ENCODE measurements at places on chromosomes 4 and X.

DNA sequence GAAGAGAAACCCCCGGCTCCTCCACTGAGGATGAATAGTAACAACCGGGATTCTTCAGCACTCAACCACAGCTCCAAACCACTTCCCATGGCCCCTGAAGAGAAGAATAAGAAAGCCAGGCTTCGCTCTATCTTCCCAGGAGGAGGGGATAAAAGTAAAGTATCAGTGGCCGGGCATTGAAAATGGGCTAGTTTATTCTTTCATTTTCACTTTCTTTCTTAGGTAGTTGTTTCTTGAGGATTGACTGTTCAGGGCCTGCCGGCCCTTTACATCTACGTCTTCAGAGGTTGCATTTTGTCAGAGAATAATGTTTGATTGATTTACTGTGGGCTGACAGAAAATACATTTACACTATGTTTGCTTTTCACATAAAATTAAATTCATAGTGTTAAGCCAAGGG is 27.1 kb downstream of the PAK3 start:
- no peak for DNase-seq
- no peak overlapping the region for H3K4me3 ChIP-seq
- H3K27me3 ChIP-seq, result no peaks in the 10 kb centered on the region
- no peaks in the 10 kb centered on the region for H3K36me3 ChIP-seq
- no peak overlapping the region for H3K27ac ChIP-seq

GRCh38 chr4:56907489-56908205 is at the start of gene REST:
Gene REST (plus strand): TSS chr4:56907900. CDS start chr4:56910639, 2,739 bp downstream.
- DNase-seq, result peak; percentile 84
- peak within 1 kb of the TSS; percentile 96 for H3K4me3 ChIP-seq
- H3K36me3 ChIP-seq, result peaks cover 10% of the 10 kb centered on the region
- no peaks in the 10 kb centered on the region for H3K27me3 ChIP-seq

DNA sequence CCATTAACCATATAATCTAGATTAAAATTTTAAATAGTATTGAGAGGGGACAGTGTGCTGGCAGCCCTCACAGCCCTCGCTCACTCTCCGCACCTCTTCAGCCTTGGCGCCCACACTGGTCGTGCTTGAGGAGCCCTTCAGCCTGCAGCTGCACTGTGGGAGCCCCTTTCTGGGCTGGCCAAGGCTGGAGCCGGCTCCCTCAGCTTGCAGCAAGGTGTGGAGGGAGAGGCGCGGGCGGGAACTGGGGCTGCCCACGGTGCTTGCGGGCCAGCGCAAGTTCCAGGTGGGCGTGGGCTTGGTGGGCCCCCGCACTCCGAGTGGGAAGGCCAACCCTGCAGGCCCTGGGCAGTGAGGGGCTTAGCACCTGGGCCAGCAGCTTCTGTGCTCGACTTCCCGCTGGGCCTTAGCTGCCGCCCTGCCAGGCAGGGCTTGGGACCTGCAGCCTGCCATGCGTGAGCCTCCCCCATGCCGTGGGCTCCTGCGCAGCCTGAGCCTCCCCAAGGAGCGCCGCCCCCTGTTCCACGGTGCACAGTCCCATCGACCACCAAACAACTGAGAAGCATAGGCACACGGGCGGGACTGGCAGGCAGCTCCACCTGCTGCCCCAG is 32.8 kb upstream of the CFAP299 start:
- no peaks in the 10 kb centered on the region for H3K27me3 ChIP-seq
- H3K4me3 ChIP-seq, result no peak overlapping the region
- peaks cover 8% of the 10 kb centered on the region for H3K4me1 ChIP-seq
- H3K27ac ChIP-seq, result no peak overlapping the region
- no peak for DNase-seq
- H3K36me3 ChIP-seq, result no peaks in the 10 kb centered on the region

DNA sequence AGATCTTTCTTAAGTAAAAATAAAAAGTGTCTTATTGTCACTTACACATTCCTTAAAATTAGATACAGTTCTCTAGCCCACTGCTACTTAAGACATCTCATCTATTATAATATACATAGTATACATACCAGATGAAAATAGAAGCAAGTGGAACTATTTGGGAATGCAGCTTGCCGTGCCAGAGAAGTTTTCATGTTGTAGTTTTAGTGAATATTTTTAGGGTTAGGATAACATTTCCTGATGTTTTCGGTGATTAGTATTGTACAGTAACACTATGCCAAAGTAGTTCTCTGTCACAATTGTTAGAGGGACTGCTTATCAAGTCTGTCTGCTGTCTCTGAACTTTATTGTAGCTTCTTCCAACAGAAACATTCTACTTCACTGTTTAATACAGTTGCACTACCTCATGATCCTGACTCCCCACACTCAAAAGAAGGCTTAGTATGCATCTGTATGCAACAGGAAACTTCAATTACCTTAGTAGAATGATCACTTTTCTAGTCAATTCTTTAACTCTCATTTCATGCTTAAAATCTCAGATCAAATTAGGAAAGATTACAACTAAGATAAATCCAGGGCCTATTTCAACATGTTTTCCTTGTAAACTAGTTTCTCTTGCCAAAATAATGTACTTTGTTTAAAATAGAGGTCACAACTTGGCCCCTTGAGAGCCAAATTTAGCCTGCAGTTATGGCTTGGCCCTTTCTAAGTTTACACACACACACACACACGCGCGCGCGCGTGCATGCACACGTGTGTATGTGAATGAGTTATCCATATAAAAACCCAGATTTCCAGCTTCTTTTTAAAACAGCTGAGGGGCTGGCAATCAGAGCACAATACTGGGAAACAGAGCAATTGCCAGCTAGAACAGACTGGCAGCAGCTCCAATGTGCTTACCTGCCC is 42.3 kb upstream of the SRPX start:
- H3K27me3 ChIP-seq, result no peaks in the 10 kb centered on the region
- no peak overlapping the region for H3K4me3 ChIP-seq
- H3K27ac ChIP-seq, result no peak overlapping the region
- H3K4me1 ChIP-seq, result no peaks in the 10 kb centered on the region

DNA sequence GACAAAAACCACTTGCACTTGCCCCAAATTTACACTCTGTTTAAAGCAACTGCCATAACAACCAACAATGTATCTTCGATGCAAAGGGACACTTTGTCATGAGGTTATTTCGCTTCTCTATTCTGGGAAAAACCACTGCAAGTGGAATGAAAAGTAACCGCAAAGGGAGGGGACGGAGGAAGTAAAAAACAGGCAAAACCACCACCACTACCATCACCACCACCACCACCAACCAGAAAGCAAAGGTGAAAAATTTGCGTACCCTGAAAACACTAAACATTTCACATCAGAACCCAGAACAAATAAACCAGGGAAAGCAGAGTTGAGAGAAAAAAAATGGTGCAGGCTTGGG is 1.2 kb upstream of the N4BP2 start:
- DNase-seq, result no peak
- H3K27ac ChIP-seq, result peak overlapping the region; percentile 100
- H3K27me3 ChIP-seq, result no peaks in the 10 kb centered on the region
- no peaks in the 10 kb centered on the region for H3K36me3 ChIP-seq

GRCh38 chr4:21962691-21963090 is 14.1 kb upstream of the KCNIP4 start:
- H3K27ac ChIP-seq, result no peak overlapping the region
- no peaks in the 10 kb centered on the region for H3K4me1 ChIP-seq
- no peak for DNase-seq
- no peaks in the 10 kb centered on the region for H3K36me3 ChIP-seq
- H3K27me3 ChIP-seq, result no peaks in the 10 kb centered on the region
- no peak overlapping the region for H3K4me3 ChIP-seq

DNA sequence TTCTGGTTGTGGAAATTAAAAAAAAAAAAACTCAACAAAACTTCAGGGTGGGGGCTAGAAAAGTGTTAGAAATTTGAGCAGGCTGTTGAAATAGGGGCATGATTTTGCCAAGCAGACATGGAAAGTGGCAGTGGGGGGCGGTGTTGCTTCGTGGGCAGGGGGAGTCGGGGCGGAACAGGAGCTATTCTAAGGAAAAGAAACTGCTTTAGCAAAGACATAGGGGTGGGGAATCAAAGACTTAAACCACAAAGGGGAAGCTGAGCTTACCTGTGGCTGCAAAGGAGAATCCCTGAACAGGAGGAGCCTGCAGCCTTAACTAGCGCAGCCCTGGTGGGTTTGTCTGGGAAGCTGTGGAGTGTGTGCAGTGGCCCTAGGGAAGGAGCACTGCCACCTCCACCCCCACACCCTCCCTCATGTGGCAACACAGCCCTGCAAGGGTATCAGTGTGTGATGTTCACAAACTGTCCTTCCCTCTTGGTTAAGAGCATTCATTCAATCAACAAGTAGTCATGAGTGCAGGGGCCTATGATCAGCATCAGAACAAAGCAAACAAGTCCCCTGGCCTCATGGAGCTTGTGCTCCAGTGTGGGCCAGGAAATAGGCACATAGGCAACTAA is 20.5 kb downstream of the SEL1L3 start:
- H3K4me3 ChIP-seq, result no peak overlapping the region
- no peak overlapping the region for H3K27ac ChIP-seq
- H3K27me3 ChIP-seq, result no peaks in the 10 kb centered on the region
- peaks cover 23% of the 10 kb centered on the region for H3K36me3 ChIP-seq

GRCh38 chrX:132677233-132677716 is 188.4 kb upstream of the MBNL3 start:
- no peak for DNase-seq
- H3K4me3 ChIP-seq, result no peak overlapping the region
- no peaks in the 10 kb centered on the region for H3K36me3 ChIP-seq

- DNase-seq, result no peak
- no peaks in the 10 kb centered on the region for H3K36me3 ChIP-seq
- no peak overlapping the region for H3K27ac ChIP-seq
- H3K4me1 ChIP-seq, result no peaks in the 10 kb centered on the region
These were observed 459.7 kb upstream of the FAT1 start for GRCh38 chr4:187183346-187183745.

GRCh38 chr4:186204103-186204559 is 12.8 kb downstream of the CYP4V2 start:
- peak overlapping the region; percentile 23 for H3K4me3 ChIP-seq
- H3K4me1 ChIP-seq, result no peaks in the 10 kb centered on the region
- DNase-seq, result peak; percentile 36
- peaks cover 5% of the 10 kb centered on the region for H3K36me3 ChIP-seq
- no peak overlapping the region for H3K27ac ChIP-seq

DNA sequence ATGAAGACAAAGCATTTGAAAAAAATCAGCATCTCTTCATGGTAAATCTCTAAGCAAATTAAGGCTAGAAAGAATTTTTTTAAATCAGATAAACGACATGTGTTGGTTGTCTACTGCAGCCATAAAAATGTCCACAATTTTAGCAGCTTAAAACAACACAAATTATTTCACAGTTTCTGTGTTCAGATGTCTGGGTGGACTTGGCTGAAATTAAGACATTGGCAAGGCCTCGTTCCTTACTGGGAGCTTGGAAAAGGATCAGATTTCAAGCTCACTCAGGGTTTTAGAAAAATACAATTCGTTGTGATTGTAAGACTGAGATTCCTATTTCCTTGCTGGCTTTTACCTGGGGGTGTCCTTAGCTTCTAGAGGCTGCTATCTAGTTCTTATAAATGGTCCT is 1470.6 kb downstream of the PCDH19 start:
- no peaks in the 10 kb centered on the region for H3K27me3 ChIP-seq
- no peak overlapping the region for H3K4me3 ChIP-seq
- DNase-seq, result no peak
- no peaks in the 10 kb centered on the region for H3K4me1 ChIP-seq
- H3K36me3 ChIP-seq, result no peaks in the 10 kb centered on the region

DNA sequence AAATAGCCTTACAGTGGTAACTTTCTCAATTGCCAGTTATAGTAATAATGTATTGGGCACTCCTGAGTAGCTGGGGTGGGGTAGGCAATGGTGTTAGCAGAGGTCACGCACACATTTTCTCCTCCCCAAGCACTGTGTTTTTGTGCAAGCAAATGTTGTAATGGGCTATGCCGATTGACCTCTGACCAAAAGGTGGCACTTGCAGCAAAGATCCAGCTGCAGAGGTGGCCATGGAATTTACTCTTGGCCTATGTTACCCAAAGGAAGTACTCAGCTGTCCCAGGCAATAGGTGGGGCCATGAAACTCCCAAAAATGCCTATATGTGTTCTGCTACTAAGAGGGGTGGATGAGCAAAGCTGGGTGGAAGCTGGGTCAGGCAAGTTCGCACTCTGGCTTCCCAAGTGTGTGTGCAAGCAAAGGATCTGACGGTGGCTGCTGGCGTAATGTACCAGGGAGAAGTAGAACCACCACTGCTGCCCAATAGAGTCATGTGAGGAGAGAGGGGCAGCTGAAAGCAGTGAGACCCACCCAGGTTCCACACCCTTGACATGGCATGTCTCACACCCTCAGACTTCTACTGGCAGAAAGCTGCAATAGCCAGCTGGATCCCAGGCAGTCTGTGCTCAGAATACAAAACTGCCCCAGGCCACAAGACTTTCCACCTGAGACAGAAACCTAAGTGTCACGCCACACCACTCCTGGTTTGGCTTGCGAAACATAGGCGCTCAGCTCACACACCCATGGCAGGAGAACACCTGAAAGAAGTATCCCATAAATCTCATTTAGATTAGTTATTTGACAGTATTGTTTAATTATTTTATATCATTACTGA is 353.3 kb upstream of the EMCN start:
- H3K27ac ChIP-seq, result no peak overlapping the region
- no peaks in the 10 kb centered on the region for H3K4me1 ChIP-seq
- DNase-seq, result no peak
- H3K4me3 ChIP-seq, result no peak overlapping the region
- no peaks in the 10 kb centered on the region for H3K36me3 ChIP-seq
- H3K27me3 ChIP-seq, result no peaks in the 10 kb centered on the region

- H3K27ac ChIP-seq, result peak within 1 kb of the TSS; percentile 29
- DNase-seq, result peak; percentile 63
- H3K4me3 ChIP-seq, result peak within 1 kb of the TSS; percentile 85
- no peaks in the 10 kb centered on the region for H3K27me3 ChIP-seq
These were observed at the start of gene DDIT4L for GRCh38 chr4:100189820-100190642. Gene DDIT4L (minus strand): TSS chr4:100190468. CDS start chr4:100189983, 485 bp downstream.

GRCh38 chrX:13110433-13111324 is 66.3 kb upstream of the FAM9C start:
- H3K36me3 ChIP-seq, result no peaks in the 10 kb centered on the region
- peak overlapping the region; percentile 81 for H3K27ac ChIP-seq
- H3K4me3 ChIP-seq, result no peak overlapping the region
- H3K4me1 ChIP-seq, result peaks cover 7% of the 10 kb centered on the region
- H3K27me3 ChIP-seq, result no peaks in the 10 kb centered on the region
- peak; percentile 59 for DNase-seq

DNA sequence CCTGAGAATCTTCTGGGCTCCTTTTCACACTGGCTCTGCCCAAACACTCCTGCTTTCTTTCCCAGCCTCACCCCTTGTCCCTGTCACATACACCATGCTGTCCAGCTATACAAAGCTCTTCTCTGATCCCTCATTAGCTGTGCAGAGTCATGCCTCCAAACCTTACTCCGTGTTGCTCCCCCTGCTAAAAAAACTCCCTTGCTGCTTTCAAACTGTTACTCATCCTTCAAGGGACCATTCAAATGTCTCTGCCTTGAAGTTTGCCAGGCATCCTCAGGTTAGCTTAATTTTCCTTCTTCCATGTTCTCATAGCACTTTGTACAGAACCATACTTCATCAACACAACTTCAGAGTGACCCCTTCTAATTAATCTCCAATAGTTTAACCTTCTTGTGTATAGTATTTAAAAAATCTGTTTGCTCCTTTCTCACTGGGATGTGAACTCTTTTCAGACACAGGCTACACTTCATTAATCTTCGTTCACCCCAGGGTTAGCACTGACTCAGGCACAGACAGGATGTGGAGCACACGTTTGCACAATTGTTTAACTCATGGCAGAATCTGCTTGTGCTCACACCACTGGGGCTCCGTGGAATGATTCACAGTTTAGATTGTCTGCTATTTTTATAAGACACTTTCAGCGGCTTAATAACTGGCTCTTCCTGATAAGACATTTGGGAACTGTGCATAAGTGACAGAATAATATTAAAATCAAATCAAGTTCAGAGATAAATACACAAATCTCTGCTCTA is 21.4 kb upstream of the SEL1L3 start:
- H3K27ac ChIP-seq, result no peak overlapping the region
- peaks cover 3% of the 10 kb centered on the region for H3K4me1 ChIP-seq
- DNase-seq, result no peak
- H3K27me3 ChIP-seq, result no peaks in the 10 kb centered on the region
- H3K4me3 ChIP-seq, result no peak overlapping the region

Measured in stomach (tissue), 19 donors.